ENCODE measurements at places on chromosomes 4 and X.

DNA sequence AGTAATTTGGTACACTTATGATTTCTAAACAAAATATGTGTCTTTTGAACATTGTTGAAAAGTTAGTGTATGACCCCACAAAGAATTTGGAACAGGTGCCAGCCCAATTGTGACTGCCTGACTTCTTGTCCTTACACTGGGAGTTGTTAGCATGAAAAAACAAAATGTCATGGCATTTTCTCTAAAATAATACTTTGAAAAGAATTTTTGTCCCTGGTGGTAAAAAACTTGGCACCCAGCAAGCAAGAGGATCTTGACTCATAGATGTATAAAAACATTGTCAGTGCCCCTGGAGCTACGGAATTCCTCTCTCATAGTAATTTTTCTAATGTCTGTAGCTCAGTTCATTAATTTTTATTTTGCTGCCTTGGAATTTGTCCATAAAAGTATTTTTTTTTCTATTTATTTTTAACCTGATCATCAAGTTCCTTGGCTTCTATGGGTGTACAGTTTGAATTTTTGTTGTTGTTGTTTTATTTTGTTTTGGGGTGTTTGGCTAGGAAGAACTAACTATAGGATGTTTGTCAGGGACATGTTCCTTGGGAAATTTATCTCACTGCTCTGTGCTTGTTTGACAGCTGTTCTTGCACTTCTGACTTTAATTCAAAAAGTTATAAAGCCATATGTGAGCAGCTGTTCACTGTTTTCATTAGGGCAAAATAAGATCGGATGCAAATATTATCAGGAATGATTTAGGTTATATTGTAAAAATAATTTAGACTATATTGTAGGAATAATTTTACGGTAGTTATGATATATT is 95.4 kb upstream of the NUDT6 start:
- no peak for DNase-seq

DNA sequence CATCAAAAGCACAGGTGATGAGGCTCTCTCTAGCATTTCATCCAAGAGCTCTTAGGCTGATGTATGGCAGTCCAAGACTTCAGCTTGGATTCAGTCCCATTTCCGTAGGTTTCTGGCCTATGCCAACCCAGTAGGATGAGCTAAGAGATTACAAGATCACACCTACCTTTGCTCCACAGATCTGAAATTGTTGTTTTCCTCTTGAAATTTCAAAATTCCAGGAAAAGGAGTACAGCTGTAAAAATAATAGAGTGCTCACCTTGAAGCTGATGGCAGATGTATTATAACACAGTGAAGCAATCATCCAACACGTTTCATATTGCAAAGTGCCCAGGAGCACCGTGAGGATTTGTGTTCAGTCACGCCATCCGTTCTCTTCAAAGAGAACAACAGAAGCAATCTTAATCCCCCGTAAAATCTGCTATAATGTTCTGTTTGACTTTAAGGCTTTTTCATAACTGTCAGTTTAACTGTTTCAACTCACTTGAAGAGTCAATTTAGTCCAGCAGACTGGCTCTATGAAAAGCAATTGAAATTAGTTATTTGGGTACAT is 137.5 kb downstream of the CPE start:
- DNase-seq = no peak

- no peak for DNase-seq
Observed at GRCh38 chr4:156677656-156678055, 293.9 kb downstream of the PDGFC start.

GRCh38 chr4:94244087-94244828 is 36.6 kb downstream of the SMARCAD1 start:
- no peak for DNase-seq

DNA sequence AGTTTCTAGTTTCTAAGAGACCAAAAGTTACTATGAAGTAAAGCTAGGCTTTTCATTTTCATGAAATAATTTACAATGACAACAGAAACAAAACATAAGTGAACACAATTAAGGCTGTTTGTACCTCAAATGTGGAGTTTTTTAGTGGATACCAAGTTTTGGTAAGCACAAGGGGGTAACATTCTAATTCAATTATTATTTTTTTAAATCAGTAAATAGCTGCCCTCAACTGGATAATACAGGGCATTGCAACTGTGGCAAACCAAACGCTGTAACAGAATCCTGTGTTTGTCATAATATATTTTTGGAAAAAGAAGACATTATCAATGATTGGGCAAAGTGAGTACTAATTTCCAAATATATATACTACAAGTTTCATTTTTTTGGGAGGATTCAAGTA is 150.3 kb downstream of the FBXW7 start:
- no peak for DNase-seq

DNA sequence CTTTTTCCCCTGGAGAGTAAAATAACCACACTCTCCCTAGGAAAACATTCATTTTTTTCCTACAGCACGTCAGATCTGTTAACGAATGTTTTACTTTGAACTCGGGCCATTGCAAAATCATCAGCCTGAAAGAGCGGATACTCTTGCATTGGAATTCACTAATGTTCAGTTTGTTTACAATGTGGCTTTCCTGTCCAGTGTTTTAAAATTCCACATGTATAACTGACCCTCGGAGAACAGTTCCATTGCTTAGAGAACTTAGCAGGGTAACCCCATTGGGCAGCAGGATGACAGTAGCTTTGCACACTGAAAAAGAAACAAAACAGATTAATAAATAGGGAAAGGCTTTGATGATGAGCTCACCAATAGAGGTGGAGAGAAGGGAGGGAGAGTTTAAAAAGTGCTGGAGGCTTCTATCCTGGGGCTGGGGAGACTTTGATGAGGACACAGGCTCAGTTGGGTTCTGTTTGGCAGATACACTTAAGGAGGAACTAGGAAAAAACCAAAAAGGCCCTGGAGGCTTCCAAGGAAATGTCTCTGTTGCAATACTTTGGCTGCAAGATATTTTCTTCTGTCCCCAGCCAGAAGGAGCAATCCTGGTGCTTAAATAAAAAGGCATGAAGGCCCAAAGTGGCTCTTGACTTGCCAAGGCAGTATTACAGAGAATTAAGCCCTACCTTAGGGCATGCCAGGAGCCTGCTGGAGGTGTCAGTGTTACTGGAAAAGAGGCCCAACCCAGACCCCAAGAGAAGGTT is 143.1 kb downstream of the ARSF start:
- DNase-seq = no peak

DNA sequence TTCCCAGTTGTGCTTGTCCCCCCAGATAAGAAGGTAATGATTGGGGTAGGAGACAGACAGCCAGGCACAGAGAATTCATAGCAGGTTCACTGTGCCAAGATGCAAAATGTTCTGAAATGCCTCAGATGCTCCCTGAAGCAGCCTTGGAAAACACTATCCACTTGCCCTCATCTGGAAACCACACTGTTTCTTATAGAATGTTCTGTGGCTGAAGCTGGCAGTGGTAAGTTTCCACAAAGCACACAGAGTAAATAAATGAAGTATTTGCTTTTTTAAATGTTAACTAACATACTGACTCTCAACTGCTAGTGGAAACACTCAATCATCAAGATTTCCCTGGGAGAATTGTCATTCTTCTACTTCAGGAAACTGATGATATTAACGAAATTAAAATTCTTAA is 311.4 kb downstream of the PRDM5 start:
- DNase-seq = no peak

GRCh38 chrX:2967584-2967983 is 38.4 kb upstream of the ARSD start:
- DNase-seq = no peak

DNA sequence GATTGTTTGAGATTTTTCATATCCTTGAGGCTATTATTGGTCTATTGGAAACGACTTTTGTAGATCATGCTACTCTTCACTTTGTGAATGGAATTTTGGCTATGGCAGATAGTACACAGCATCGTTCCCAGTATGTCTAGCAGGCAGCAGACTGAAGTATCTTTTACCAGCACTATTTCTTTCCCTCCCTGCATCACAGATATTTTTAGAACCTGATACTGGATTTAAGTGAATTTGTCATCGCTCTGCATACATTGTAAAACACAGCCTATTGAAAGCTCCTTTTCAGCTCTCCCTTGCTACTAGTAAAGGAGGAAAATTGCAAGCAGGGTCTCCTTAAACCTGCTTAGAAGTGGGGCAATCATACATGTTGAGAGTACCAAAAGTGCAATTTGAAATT is 133.6 kb downstream of the LUZP4 start:
- no peak for DNase-seq

- DNase-seq = no peak
Observed at GRCh38 chr4:81214144-81214880, 710 bp downstream of the PRKG2 start.

DNA sequence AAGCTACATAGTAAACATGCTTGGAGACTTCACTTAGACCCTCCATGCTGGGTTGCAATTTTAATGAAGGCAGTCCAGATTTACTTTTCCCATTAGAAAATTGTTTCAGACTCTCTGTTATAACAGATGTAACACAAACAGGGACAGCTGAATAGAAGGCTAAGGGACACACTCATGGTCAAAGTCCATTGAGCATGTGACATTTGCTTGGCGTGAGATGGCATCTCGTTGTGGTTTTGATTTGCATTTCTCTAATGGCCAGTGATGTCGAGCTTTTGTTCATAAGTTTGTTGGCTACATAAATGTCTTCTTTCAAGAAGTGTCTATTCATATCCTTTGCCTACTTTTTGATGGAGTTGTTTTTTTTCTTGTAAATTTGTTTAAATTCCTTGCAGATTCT is 358.2 kb upstream of the CLNK start:
- DNase-seq = no peak

- no peak for DNase-seq
Observed at GRCh38 chr4:120314969-120315368, 248.3 kb upstream of the MAD2L1 start.

DNA sequence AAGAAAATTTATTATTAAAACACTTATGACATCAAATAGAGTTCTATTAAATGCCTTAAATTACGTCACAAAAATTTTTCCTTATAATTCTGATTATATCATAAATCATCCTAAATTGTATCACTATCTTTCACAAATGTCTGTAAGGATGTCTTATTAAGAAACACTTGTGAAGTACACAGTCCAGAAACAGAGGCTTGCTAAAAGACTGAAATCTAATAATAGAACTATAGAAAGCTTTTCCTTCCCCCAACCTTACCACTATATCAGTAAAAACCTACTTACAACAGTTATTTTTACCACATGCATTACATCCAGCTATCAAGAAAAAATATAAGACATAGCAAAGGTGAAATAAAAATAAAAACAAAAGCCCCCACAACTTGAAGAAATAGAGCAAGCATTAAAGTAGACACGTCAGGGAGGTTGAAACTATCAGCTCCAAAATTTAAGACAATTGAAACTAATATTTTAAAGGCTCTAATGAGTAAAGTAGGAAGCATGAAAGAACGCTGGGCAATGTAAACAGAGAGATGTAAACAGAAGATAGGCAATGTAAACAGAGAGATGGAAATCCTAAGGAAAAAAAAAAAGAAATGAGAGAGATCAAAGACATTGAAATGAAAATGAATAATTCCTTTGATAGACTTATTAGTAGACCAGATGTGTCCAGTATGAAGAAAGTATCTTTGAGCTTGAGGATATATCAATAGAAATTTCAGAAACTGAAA is 94.9 kb upstream of the TECRL start:
- no peak for DNase-seq

DNA sequence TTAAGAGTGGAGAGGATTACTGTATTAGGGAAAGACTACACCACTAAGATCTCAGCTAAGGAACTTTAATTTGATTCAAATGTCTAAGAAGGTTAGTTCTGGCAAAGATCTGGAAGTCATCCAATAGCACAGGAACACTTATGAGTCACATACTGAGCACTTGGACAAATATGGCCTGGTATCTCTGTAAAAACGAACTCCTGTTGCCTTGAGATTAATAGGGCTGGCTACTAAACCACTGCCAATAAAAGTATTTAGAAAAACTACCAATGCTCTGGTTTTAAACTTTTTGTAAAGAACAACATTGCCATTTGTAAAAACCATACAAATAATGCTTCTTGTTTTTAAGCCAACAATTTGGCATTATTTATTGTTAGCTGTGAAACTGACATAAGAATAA is 70.5 kb downstream of the SEC24D start:
- no peak for DNase-seq

DNA sequence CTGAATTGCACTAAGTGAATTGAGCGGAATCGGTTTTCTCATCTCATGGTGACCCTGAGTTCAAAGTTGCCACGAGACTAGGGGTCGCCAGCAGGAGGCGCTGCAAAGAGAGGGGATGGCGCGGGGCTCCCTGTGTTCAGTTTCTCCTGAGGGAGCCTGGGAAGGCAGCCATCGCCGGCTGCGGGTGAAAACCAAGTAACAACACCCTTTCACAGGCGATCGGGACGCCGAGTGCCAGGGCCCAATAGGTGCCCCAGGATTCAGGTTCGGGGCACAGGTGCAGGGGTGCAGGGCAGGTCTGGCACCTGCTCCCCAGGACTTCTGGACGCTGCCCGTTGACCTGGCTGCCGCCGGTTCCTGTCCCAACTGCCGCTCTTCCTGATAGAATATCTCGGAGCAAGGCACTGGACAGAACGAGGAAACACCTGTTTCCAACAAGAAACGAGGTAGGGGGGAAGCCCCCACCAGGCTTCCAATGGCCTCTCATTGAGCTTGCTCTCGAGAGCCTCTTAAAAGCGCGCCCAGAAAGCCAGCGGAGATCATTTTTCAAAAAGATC is 1.1 kb upstream of the FGF16 start:
- DNase-seq = no peak

DNA sequence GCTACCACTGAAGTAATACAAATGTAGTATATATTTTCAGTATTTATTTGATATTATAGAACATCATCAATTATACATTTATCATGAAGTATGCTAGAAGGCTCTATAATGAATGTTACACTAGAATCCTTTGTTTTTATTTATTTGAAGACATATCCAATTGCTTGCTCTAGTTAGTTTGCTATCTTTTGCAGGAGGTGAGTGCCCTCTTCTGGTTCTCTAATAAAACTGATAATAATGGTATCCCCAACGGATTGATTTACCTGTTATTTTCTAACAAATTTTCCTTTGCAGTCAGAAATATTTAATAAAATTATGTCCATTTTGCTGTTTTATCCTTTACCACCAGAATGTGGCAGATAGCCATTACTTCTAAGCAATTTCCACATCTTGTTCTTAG is 274.3 kb upstream of the TACR3 start:
- DNase-seq = no peak

DNA sequence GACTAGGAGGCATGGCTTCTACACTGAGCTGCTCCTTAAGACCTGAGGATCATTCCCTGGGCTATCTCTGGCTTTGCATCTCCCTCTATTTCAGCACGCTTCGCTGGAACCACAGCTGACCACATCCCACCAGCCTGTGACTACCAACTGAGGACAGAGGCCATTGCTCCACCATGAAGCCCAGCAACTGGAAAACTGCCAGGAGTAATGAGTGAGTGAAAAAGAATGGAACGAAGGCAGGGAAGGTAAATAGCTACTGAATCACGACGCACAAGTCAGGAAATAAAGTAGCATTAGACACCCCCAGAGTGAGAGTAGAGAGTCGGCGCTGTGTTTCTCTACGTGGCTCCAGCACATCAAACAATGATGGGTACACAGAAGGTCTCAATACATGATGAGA is 314.7 kb downstream of the LDB2 start:
- DNase-seq = no peak

DNA sequence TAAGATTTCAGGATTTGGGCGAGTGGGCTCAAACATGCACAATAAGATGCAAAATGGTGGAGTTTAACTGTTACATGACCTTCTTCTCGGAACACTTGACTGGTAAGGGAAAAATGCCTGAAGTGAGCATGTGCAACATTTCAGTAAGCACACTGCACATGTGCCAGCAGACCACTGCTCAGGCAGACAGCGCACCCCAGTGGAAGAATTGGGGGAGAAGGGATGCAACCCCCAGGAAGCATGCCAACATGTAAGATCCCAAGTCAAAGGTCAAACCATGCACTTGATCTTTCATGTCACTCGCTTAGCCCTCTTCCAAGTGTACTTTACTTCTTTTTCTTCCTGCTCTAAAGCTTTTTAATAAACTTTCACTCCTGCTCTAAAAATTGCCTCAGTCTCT is 256.3 kb downstream of the CENPC start:
- no peak for DNase-seq
